ENCODE measurements at places on chromosomes 12 and 14. TPM values are rescaled to one million over a fixed set of nuclear protein-coding genes. Genes with fewer than 3 reads are reported as not detected.

GRCh38 chr14:29215853-29216252 lies 449.3 kb downstream of the FOXG1 start:
- DNase-seq = no peak

DNA sequence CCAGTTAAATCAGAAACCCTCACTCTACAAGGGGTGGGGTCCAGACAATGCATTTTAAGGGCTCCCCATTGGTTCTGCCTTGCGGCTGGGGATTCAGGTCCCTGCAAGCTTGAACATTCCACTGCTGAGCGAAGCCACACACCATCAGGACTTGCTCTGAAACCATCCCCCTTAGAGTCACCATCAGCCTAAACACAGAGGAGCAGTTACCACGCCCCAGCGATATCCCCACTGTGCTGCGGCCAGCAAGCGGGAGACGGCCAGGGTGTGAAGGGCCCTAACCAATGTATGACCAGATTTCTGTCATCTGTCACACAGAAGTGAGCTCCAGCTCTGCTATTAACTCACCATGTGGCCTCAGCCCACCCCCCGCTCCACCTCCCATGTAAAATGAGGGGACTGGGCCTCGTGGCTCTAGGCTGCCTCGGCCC lies 29.7 kb downstream of the CCDC88C start:
- DNase-seq = no peak

DNA sequence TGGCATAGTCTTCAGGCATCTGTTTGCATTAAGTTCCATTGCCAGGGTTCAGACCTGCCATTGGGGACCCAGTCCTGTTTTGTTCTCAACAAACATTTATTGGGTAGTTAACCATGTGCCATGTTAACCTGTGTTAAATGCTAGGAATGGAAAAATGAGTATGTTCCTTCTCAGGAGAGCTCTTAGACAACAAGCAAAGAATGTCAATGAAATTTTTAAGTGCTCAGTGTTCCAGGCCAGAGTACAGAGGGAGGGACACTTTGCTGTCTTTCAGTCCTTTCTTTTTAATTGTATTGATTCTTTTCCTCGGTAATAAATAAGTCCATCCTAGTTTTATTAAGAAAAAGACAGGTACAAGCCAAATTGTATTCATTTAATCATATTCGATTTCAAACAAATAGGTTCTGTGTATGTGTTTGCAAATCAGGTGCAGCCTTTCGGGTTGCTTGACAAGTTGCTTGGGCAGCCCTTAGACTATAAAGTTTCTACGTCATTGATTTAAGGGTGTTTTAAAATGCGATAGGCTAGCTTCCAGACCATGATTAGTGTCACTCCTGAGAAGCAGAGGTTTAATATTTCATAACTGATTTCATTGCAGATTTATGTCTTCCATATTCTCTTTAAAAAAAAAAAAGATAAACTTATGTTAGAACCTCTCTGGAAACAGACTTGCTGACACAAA lies 123.1 kb downstream of the DERA start:
- DNase-seq = no peak

- DNase-seq = no peak
Observed at GRCh38 chr12:3972576-3972975, 99.4 kb upstream of the PARP11 start.

DNA sequence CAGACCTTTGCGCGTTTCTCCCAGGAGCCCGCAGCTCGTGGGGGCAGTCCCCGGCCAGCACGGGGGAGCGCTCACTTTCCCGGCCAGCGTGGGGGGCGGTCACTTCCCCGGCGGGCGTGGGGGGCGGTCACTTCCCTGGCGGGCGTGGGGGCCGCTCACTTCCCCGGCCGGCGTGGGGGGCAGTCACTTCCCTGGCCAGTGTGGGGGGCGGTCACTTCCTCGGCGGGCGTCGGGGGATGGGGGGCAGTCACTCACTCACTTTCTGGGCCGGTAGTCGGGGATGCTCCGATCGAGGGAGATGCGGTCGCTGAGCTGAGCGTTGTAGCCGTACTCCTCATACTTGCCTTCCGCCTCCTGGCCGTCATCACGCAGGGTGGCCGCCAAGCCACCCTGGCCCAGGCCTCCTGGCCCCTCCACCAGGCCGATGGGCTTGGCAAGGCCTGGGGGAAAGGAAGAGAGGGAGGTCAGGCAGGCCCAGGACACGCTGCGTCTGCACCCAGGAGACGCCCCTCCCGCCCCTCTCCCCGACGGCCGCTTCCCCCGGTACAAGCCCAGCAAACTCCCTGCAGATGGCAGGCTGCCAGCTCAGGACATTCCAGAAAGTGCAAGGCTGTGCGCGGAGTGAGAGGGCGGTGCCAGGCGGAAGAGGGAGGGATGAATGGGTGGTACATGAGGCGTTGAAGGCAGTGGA lies 43.3 kb downstream of the GALNT9 start:
- no peak for DNase-seq

DNA sequence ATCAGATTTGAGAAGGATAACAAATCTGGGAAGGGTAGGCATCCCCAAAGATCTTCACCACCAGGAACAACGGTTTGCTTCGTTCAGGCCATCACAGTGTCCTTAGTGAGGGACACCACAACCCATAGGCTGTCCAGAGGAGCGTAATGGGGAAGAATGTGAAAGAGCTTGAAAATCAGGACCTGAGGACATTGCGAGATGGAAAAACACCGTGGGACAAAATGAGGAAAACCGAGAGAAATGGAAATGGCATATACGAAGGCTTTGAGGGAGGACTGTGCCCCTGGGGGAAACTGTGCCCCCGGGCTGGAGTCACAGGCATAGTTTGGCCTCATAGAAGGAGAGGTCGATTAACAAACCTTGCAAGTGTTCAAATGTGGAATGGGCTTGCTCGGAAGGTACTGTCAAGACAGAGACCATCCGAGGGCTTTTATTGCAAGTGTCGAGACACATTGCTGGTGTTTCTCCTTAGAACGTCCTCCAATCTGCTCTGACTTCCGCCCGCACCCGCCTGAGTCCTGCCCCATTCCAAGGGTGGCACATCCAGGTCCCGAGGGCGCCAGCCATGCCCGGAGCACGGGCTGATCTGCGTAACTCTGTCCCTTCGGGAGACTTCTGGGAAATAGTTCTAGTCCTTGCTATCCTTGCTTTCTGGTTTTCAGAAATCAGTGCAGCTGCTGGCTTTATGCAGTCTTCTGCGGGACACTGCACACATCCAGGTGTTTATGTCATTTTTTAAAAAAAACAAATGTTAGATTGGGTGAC lies 885 bp upstream of the PALS1 start:
- DNase-seq = no peak

GRCh38 chr12:98743362-98743953 lies 98.4 kb downstream of the APAF1 start:
- DNase-seq = no peak

DNA sequence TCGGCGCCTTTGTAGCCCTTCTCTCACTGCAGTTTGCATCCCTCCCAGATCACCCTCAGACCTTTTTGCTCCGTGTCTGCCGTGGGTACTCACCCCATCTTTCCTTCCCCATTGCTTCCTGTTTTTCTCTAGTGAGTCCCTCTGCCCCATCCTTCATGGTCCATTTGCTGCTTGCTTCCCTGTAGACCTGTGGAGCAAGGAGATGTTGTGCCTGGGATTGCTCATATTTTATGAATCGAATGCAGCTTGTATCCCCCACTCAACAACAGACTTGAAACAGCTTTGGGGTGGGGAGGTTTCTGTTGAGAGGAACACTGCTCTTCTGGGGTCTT lies 661 bp downstream of the DENR start:
- DNase-seq = no peak

ITPK1 gene
- total RNA-seq = 25.9 TPM

DNA sequence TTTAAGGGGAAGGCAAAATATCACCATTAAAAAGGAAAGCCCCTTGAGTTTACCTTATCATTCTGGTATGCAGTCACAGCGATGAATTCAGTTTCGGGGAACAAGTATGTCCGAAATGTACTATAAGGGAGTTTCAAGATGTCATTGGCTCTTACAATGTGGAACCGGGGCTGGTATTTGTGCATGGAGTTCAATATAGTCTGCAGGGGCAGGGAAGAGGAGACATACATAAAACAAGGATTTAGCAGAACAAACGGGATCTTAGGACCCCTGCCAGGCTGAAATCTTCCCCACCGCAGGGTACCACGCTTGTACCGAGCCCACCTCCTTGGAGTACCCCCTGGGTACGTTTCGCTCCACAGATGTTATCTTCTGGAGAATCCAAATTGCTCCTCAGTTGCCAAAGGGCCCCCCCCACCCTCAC lies 4.5 kb downstream of the TBX3 start:
- no peak for DNase-seq

GRCh38 chr12:124901003-124901402 lies 13.4 kb downstream of the UBC start:
- no peak for DNase-seq
